ENCODE measurements at places on chromosomes 3 and 15. TPM values are rescaled to one million over a fixed set of nuclear protein-coding genes. Genes with fewer than 3 reads are reported as not detected.

The SYNM gene
- 4.8 TPM for total RNA-seq

The CTXN2 gene
- total RNA-seq = not detected

The ALG1L2 gene
- total RNA-seq = not detected

The SLC6A11 gene
- total RNA-seq = 0.04 TPM

The FBLN2 gene
- 42.4 TPM for total RNA-seq

The CHP1 gene
- total RNA-seq = 310 TPM

The PLA2G4D gene
- total RNA-seq = 0.03 TPM

The ACTRT3 gene
- 1.7 TPM for total RNA-seq

The CCR8 gene
- not detected for total RNA-seq

The SYNPR gene
- 0.36 TPM for total RNA-seq

The RAB8B gene
- 12.4 TPM for total RNA-seq

The GNAT1 gene
- total RNA-seq = not detected

The RHCG gene
- not detected for total RNA-seq

The ZNF80 gene
- not detected for total RNA-seq

The IL17RD gene
- 110 TPM for total RNA-seq

The MESP2 gene
- total RNA-seq = 0.32 TPM

The CGNL1 gene
- 97.4 TPM for total RNA-seq

The ZMYND10 gene
- 0.56 TPM for total RNA-seq

The CILP gene
- total RNA-seq = 0.32 TPM

The GASK1A gene
- total RNA-seq = 0.78 TPM

The GOLGA8J gene
- total RNA-seq = not detected

The NPAP1 gene
- total RNA-seq = 0.28 TPM

The SCAMP5 gene
- 5.8 TPM for total RNA-seq

The GATM gene
- 50.0 TPM for total RNA-seq

The ZDHHC23 gene
- total RNA-seq = 9.1 TPM

The CHRNA5 gene
- total RNA-seq = 2.3 TPM

The CELF6 gene
- 2.5 TPM for total RNA-seq

The TMEM212 gene
- total RNA-seq = not detected

The SENP8 gene
- total RNA-seq = 4.6 TPM

The PROK2 gene
- not detected for total RNA-seq

The TRIM42 gene
- total RNA-seq = not detected

The FBXO40 gene
- 7.3 TPM for total RNA-seq

The ADAMTS17 gene
- 5.5 TPM for total RNA-seq

The REC114 gene
- total RNA-seq = 2.3 TPM

The PEX5L gene
- 0.35 TPM for total RNA-seq

The PLSCR2 gene
- not detected for total RNA-seq

The IL17RE gene
- total RNA-seq = 1.3 TPM

The GP5 gene
- 0.83 TPM for total RNA-seq

The FAM107A gene
- not detected for total RNA-seq

The PODXL2 gene
- 24.9 TPM for total RNA-seq

The SNTN gene
- total RNA-seq = 0.24 TPM

The LACTB gene
- 14.1 TPM for total RNA-seq

The CACNA1D gene
- total RNA-seq = 66.7 TPM

The XYLB gene
- 1.3 TPM for total RNA-seq

Data from cardiac muscle cell (in vitro differentiated cells and primary cell).